ENCODE measurements at places on chromosomes 6 and 20.

DNA sequence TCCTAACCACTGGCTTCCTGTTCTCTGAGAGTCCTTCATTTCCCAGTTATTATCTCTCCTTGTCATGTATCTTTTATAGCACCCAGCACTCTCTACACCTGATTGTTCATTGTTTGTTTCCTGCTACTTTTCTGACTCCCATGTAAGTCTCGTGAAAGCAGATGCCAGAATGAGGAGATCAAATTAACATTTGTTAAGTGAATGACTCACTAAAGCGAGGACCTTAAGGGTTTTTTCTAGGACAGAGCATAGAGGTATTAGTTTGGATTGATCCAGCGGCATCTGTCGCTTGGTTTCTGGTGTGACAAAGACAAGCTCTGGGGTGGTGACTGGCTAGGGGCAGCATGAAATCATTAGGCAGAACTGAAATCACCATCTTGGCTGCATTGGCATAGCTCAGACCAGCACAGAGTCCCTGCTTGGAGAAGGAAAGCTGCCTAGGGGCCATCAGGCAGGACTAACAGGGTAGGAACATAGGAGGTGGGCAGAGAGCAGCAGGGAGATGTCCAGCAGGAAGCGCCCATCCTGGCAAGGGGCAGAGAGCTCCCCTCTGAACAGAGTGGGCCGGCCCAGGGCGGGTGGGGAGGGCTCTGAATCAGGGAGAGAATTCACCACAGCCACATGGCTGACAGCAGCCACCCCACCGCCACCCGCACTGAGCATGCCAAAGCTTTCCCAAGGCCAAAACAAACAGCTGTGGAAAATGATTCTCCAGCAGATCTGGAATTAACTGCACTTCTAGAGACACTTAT, 97.1 kb upstream of the CEP85L start:
- no peak for DNase-seq

GRCh38 chr20:19253316-19253715, 40.9 kb downstream of the SLC24A3 start:
- DNase-seq: no peak

- DNase-seq: no peak
Measured at GRCh38 chr6:153140299-153140698, 9.2 kb upstream of the RGS17 start.

DNA sequence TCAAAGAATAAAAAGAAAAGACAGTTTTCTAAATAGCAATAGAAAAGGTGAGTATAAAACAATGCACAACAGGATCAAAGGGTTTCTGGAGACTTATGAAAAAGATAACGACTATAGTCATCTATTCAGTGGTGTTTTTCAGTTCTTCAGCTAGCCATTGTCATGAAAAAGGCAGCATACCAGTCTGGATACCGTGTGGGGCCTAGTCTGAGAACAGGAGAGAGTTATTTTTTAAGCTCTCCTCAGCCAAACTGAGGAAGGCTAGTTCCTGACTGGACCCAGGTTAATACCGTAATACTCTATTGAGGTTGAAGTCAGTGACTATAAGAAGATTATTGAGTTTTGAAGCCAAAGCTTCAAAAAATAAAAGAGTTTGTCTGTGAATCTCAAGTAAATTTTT, 49.5 kb downstream of the PLN start:
- DNase-seq: no peak
